HFFc6 (cell line): ENCODE measurements at places on chromosomes 1 and 21. TPM values are rescaled to one million over a fixed set of nuclear protein-coding genes. Genes with fewer than 3 reads are reported as not detected.
A peak's percentile ranks its signal among the peaks of the same experiment; 100 is the strongest.

- peaks cover 9% of the 10 kb centered on the region for H3K27me3 ChIP-seq
- 0 out of 2 replicates have a peak overlapping the region, but pooled peaks have one; percentile 91 for H3K4me3 ChIP-seq
- DNase-seq = no peak
- H3K27ac ChIP-seq = no peak overlapping the region
These were observed 1.1 kb upstream of the TRIM62 start for GRCh38 chr1:33182896-33183295.

DNA sequence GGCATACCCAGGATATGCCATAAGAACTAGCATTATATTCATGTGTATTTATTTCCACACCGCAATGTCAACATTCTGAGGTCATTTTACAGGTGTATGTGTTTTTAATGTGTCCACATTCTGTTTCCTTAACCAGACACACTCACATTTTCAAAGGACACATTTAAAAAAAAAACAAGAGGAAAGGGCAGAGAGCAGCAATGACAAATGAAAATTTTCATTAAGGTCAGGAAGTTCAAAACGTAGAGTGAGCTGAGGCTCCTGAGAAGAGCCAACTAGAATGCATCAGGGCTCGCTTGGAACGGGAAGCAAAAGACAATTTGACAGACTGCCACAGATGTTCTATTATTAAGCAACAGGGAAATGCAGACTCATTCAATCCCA lies 4.8 kb upstream of the GNPAT start:
- DNase-seq = no peak
- H3K27ac ChIP-seq = no peak overlapping the region
- peaks cover 20% of the 10 kb centered on the region for H3K36me3 ChIP-seq
- H3K4me3 ChIP-seq = no peak overlapping the region

GRCh38 chr21:45302082-45303061 lies 14.7 kb upstream of the POFUT2 start:
- peaks cover 19% of the 10 kb centered on the region for H3K4me1 ChIP-seq
- H3K27ac ChIP-seq = no peak overlapping the region
- DNase-seq = no peak
- no peak overlapping the region for H3K4me3 ChIP-seq
- peaks cover 6% of the 10 kb centered on the region for H3K36me3 ChIP-seq
- no peaks in the 10 kb centered on the region; the same call in none of the 2 replicates for H3K27me3 ChIP-seq

GRCh38 chr21:33767236-33767635 lies 124.9 kb downstream of the ITSN1 start:
- H3K4me1 ChIP-seq = peaks cover 61% of the 10 kb centered on the region
- H3K27me3 ChIP-seq = peaks cover 3% of the 10 kb centered on the region; the same call in 1 of the 2 replicates
- peaks cover 68% of the 10 kb centered on the region for H3K36me3 ChIP-seq
- 0 out of 2 replicates have a peak overlapping the region, but pooled peaks have one; percentile 18 for H3K4me3 ChIP-seq
- peak; percentile 46 for DNase-seq

- H3K27me3 ChIP-seq = peaks cover 29% of the 10 kb centered on the region
- peaks cover 15% of the 10 kb centered on the region for H3K36me3 ChIP-seq
- no peak for DNase-seq
- no peak overlapping the region for H3K27ac ChIP-seq
These were observed 10.3 kb downstream of the CLIC6 start for GRCh38 chr21:34679051-34679450.

DNA sequence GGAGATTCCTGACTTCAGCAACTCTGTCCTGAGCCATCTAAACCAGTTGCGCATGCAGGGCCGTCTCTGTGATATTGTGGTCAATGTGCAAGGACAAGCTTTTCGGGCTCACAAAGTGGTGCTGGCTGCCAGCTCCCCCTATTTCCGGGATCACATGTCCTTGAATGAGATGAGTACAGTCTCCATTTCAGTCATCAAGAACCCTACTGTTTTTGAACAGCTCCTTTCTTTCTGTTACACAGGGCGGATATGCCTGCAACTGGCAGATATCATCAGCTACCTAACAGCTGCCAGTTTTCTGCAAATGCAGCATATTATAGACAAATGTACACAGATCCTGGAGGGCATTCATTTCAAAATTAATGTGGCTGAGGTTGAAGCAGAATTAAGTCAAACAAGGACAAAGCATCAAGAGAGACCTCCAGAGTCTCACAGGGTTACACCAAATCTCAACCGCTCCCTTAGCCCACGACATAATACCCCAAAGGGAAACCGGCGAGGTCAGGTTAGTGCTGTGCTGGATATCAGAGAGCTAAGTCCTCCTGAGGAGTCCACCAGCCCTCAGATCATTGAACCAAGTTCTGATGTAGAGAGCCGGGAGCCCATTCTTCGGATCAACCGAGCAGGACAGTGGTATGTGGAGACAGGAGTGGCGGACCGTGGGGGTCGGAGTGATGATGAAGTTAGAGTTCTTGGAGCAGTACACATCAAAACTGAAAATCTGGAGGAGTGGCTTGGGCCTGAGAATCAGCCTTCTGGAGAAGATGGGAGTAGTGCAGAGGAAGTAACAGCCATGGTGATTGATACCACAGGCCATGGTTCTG lies 2.3 kb downstream of the ZBTB37 start:
- H3K27ac ChIP-seq = no peak overlapping the region
- DNase-seq = no peak
- no peak overlapping the region for H3K4me3 ChIP-seq
- peaks cover 45% of the 10 kb centered on the region for H3K36me3 ChIP-seq

GRCh38 chr1:205416322-205416721 lies 5.5 kb downstream of the LEMD1 start:
- no peak overlapping the region for H3K4me3 ChIP-seq
- no peaks in the 10 kb centered on the region for H3K4me1 ChIP-seq
- H3K27ac ChIP-seq = no peak overlapping the region
- no peak for DNase-seq

DNA sequence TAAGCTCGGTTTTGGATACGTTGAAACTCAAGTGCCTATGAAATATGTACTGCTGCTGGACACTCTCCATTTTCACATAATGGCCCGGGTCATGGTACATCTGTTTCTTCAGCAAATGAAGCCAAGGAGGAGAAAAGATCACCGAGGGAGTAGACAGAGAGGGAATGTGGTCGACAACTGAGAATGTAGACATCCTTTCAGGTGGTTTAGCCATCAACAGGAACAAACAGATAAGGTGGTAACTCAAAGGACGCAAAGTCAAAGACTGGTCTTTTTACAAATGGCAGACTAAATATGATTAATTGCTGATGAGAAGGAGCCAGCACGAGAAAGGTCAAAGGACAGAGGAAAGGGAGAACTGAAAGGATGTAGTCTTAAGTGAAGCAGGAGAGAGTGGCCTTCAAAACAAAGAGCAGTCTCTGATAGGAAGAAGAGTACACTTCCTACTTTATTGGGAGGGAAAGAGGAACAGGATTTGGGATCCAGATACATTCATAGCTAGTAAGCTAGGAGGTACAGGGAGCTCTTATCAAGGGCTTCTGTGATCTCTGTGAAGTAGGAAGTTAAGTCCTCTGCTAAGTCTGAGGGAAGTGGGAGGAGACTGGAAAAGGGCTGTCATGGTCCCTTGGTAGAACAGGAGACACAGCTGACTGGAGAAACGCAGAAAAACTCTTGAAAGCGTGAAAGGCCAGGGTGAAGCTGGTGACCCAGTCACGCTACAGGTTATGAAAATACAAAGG lies 28.3 kb downstream of the NUP133 start:
- no peaks in the 10 kb centered on the region for H3K27me3 ChIP-seq
- peaks cover 7% of the 10 kb centered on the region for H3K4me1 ChIP-seq
- no peak for DNase-seq

Gene HIVEP3
- 7.7 to 9.6 TPM (median 9.4 TPM) in 3 replicates for total RNA-seq

Gene OR2L13
- not detected in 3 replicates for total RNA-seq

Gene TNFAIP8L2
- total RNA-seq = not detected in 3 replicates

Gene FAM167B
- total RNA-seq = 1.5 to 2.4 TPM (median 2.1 TPM) in 3 replicates
